ENCODE measurements at places on chromosomes 12 and 14. TPM values are rescaled to one million over a fixed set of nuclear protein-coding genes. Genes with fewer than 3 reads are reported as not detected.

The TAS2R13 gene
- total RNA-seq, result not detected

The ZNF891 gene
- total RNA-seq, result 1.3 TPM

The CLEC4A gene
- 0.40 TPM for total RNA-seq

The HCAR3 gene
- not detected for total RNA-seq

The RPGRIP1 gene
- 0.08 TPM for total RNA-seq

The SAMD4A gene
- 18.0 TPM for total RNA-seq

Measured in SK-MEL-5 (cell line).